ENCODE measurements at places on chromosomes 1 and 21. TPM values are rescaled to one million over a fixed set of nuclear protein-coding genes. Genes with fewer than 3 reads are reported as not detected.
A peak's percentile ranks its signal among the peaks of the same experiment; 100 is the strongest.

GRCh38 chr21:39581414-39581813, 31.3 kb upstream of the B3GALT5 start:
- DNase-seq, result no peak

DNA sequence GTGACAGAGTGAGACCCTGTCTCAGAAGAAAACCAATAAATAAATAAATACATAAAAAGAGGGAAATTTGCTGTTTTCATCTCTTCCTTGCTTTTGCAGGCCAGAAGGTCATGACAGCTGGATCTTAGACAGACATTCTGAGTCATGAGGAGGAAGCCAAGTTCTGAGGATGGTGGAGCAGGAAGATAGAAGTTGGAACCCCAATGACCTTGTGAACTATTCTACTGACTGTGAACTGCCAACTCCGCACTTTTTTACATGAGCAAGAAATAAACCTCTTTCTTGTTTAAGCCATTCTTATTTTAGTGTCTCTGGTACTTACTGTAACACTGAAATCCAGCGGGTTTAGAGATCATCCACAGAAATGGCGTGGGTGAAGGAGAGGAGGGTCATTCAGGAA, 8.5 kb downstream of the CD84 start:
- DNase-seq, result no peak

GRCh38 chr1:31802190-31803150, 13.4 kb downstream of the SPOCD1 start:
- DNase-seq, result no peak

DNA sequence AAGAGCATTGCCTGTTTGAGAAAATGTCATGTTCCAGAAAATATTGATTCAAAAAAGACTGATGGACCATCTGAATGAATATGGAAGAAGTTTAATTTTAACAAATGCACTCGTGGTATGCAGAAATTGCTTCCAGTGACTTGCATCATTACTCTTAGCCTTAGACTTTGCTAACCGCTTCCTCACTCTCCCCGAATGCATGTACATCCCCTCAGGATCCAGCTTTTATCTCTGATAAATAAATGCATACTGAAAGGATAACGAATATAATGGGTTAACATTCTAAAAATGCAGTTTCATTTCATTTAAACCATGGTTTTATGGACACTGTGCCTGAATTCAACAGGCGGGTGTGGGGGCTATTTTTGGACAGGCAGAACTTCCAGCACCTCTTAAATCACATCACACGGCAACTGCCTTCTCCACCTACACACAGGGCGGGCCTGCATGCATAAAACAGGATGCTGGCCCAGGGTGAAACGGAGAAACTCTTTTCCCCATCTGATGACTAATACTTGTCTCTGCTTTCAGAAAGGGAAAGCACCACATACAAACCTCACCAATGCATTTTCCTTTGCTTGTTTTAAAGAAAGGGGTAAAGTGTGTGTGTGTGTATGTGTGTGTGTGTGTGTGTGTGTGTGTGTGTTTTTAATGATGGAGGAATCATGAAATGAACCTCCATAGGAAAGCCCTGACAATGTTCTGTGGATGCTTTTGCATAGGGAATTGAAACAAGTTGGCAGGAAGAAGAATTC, 48.7 kb downstream of the SPAG17 start:
- DNase-seq, result no peak

DNA sequence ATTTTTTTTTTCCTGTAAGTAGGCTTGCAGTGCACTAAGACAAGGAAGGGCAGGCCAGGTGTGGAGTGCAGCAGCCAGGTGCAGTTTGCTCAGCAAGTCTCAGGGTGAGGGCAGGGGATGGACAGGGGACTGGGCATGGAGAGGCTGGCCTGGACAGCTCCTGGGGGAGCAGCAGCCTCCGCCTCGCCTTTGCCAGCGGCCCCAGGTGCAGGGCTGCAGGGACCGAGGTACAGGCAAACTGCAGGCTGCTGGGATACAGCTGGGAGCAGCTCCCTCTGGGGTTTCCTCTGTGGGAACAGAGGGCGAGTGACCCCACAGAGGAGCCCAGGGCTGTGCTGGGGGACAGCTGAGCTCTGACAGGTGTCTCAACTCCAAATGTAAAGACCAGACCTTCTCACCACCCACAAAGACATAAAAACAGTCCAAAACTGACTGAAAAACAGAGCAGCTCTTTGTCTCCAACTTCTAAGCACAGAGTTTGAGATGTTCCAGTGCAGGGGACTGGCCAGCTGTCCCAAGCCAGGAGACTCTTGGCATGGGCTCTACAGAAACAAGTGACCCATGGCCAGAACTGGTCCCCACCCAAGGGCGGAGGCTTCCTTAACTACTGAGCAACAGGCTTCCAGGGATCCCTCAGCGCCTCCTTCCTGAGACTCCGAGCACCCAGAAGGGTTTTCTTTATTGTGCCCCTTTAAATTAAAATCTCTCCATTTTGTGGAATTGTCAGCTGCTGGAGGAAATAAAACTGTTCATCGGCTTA, 27.7 kb upstream of the AJAP1 start:
- no peak for DNase-seq

GRCh38 chr1:229111703-229112319, 159.1 kb upstream of the RAB4A start:
- DNase-seq, result no peak

- peak; percentile 28 for DNase-seq
These were observed 719 bp downstream of the SOD1 start for GRCh38 chr21:31660259-31660565.

DNA sequence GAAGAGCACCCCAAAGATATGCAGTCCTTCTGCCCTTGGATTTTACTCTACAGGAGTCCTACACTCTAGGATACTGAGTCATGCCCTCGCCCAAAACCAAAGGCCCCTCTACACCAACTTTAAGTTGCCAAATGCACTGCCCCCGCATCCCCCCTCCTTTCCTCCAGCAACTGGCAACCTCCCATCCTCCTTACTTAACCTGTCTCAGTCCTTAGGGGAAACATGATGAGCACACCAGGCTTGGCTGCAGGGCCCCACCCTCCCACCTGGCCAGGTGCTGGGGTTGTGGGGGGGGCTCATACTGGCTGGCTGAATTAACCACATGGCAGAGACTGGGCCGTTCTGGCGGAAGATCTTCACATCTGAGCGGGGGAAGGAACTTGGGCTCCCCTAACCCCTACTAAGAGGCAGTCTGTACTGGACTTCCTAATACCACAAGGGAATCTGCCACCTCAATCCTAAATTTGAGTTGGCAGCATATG, 1.2 kb downstream of the HDGF start:
- DNase-seq, result no peak

DNA sequence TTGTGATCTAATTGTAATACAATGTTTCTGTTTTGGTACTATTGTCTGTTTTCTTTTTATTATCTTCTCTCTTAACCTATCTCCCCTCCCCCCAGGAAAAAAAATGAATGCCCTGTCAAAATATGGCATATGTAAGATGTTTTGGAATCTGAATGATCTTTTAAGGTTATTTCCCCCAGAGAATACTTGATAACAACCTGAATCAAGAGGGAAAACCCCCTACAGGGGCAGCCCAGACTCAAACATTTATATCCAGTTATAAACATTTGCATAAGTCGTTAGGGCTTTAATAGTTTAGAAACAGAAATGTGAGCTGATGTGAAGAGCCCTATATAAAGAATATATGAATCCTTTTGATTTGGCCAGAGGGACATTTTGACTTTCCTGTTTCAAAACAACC, 169.5 kb downstream of the VAV3 start:
- DNase-seq, result no peak

GRCh38 chr21:38958940-38959691, 153.4 kb downstream of the ETS2 start:
- no peak for DNase-seq

- DNase-seq, result no peak
These were observed 8.6 kb downstream of the ZZZ3 start for GRCh38 chr1:77673716-77674355.

DNA sequence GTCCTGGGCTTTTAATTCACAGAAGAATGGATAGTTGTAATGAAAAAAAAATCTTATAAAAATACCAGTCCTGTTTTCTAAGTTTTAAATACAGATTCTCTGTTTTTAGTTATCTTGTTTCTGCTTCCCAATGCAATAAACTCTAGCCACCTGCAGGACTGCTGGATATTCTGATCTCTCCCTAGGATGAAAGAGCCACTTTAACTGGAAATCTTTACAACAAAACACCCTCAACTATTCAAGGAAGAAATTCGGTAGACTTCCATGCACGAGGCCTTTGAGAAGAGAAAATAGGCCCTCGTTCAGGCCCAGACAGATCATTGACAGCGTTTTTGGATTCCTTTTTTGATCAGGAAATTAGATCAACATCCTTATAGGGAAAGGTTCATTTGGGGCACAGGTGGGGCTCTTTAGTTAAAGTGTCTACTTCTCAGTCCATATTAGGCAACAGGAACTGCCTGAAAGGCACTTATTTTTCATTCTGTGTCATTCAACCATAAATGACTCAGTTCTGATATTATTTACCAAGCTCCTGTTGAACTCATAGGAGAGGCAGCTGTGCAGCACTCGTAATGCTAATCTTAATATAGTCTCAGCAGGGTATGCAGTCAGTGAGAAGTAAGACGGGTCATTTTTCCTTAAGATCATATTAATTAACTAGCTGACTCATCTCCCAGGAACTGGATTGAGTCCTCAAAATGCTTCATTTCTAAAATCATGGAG, 71.1 kb upstream of the ERRFI1 start:
- no peak for DNase-seq

GRCh38 chr21:43189936-43190335, 21.1 kb downstream of the CRYAA start:
- no peak for DNase-seq

- no peak for DNase-seq
These were observed 102.7 kb downstream of the LYST start for GRCh38 chr1:235763962-235764361.

DNA sequence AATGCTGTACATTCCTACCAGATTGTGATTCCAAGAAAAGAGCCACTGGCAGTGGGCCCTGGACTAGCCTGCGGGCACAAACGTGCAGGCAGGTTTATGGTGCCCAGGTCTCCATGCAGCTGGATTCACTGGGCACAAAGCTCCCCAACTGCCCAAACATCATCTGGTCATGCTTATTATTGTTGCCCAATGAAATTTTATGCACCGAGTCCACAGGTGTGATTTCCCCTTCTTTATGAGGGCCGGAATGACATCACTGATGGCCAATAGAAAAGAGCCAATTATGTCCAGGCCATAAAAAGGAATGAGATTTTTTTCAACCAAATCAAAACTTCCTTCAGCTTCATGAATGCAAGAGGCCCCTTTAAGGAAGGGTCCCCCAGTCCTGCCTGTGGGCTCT, 66.2 kb downstream of the ERI3 start:
- no peak for DNase-seq

DNA sequence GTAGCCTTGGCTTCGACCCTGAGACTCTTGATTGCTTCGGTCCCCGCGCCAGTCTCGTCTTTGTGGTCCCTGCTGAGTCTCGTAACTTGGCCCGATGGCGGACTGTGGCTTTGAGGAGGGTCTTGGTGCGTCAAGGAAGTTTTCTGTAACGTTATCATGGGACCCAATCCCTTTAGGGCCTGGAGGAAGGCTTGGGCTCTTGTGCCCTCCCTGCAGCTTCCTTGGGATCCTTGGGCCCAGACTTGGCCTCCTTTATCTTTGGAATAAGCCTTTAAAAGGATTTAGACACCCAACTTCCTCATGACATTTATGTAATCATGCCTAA, 371 bp downstream of the ZMPSTE24 start:
- DNase-seq, result no peak

SPRR2F gene
- not detected for polyA plus RNA-seq

KCNC4 gene
- 7.3 TPM for polyA plus RNA-seq

DNM3 gene
- 5.8 TPM for polyA plus RNA-seq

PTCH2 gene
- 4.9 TPM for polyA plus RNA-seq

LCE6A gene
- polyA plus RNA-seq, result not detected

TRIM67 gene
- 0.09 TPM for polyA plus RNA-seq

OR2L5 gene
- polyA plus RNA-seq, result not detected

NCSTN gene
- polyA plus RNA-seq, result 156 TPM

MPZ gene
- polyA plus RNA-seq, result 4.7 TPM

TGFB2 gene
- 13.7 TPM for polyA plus RNA-seq

GBP5 gene
- polyA plus RNA-seq, result 0.68 TPM

EVA1C gene
- polyA plus RNA-seq, result 3.2 TPM
